ENCODE measurements at places on chromosomes 2 and 18.

DNA sequence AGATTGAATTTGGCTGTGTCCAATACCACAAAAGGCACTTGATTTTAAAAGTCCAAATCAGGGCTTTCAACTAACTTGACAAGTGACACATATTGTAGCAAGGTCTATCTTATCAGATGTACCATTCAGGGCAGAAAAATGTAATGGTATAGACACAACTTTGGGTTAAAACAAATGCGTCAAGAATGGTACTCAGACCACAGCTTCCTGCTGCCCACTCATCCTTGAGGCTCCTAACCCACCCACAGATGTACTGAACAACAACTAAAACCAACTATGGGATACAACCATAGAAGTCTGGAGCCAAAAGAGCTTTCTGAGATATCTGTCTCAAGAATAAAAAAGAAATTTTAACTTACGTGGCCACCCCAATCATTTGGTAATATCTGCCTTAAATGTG lies 105.2 kb downstream of the RBM43 start:
- DNase-seq: no peak

GRCh38 chr2:41941831-41942230 lies 106.0 kb upstream of the PKDCC start:
- DNase-seq: no peak

GRCh38 chr2:177852389-177852788 lies 220.2 kb downstream of the PDE11A start:
- DNase-seq: no peak

GRCh38 chr2:187167491-187167890 lies 280.6 kb downstream of the CALCRL start:
- no peak for DNase-seq

DNA sequence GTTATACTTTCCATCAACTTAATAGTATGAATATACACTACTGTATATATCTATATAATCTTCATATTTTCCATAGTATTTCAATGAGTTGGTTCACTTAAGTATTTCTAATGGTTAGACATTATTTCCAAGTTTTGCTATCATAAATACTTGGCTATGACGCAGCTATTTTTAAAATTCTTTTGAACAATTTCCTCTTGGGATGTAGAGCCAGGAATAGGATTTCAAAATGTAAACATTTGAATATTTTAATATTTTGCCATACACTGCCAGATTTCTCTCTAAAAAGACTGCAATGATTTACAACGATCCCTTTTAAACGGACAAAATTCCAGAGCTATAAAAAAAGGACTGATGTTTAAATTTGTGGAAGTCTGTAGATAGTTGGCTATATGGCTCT lies 95.6 kb downstream of the NUP35 start:
- DNase-seq: no peak

DNA sequence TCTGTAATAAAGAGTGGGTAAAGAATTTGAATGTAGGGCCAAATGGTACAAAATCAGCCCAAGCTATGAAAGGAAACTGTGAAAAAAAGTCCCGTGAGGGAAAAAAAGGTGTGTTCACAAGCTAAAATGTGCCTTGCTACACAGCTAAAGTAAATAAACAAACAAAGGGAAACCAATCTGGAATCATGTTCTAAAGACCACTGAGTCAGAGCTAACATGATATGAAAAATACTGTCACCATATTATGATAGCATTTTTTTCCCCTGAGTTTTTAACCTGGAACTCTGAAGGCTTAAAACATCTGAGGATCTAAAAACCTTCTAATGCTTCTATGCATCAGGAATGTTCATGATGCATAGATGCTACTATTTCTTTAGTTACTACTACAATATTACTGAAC lies 58.8 kb downstream of the SCN1A start:
- no peak for DNase-seq

- no peak for DNase-seq
Observed at GRCh38 chr18:361941-362310, 94.1 kb upstream of the THOC1 start.

DNA sequence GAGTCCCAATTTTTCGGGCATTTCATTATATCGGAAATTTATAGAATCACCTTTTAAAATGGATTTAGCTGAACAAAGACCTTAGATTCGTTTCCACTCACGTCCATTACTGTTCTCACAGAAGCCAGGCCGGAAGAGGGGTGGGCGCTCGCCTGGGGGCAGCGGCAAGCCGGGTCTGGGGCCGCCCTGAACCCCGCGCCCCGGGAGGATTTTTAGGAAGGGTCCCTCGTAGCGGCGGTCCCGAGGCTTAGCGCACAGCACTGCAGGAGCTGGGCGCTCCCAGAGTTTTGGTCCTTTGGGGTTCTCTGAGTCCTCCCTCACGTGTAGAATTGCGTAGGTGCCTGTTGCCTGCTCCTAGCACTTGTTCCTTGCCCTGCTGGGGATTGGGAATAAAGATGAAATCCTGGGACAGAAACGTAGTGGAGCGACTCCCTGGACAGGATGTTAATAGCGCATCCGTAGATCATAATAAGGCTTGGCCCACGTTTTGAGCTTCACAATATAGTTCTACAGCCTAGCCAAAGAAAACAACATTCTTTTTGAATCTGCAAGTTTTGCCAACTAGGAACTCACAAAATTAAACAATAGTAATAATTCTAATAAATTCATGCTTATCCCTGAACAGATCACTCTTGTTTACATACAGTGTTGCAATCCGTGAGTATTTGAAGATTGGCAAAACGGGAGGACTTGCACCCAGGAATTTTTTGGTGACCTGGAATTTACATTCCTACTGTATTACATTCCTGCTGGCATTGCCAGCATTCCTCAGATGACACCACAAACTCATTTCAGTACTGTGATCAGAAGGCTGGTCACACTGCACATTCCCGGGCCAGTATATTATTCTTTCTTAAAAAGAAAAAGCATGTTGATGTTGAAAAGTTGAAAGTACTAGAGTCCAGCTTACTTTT lies 875 bp downstream of the C18orf63 start:
- DNase-seq: no peak

GRCh38 chr2:155830817-155831579 lies 501.5 kb downstream of the NR4A2 start:
- DNase-seq: no peak

- DNase-seq: no peak
Observed at GRCh38 chr2:56314796-56315195, 131.0 kb downstream of the CCDC85A start.

GRCh38 chr2:222261504-222261903 lies 37.3 kb downstream of the PAX3 start:
- no peak for DNase-seq

DNA sequence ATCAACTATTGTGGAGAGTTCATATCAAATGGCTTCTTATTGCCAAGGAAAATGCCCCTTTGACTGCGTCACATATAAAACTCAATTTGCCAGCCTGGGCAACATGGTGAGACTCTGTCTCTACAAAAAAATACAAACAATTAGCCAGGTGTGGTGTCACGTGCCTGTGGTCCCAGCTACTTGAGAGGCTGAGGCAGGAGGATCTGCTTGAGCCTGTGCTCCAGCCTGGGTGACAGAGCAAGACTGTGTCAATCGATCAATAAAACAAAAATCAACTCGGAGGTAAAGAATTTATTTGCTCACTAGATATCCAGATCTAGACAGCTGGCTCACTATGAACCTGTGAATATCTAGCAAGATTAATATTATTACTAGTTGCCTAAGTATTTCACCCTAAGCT lies 1.7 kb upstream of the ZCCHC2 start:
- DNase-seq: no peak

GRCh38 chr2:38751596-38752410 lies 642 bp upstream of the SRSF7 start:
- DNase-seq: no peak

- DNase-seq: no peak
Observed at GRCh38 chr18:60502591-60502990, 130.0 kb upstream of the MC4R start.

GRCh38 chr2:228777855-228778355 lies 493.2 kb downstream of the PID1 start:
- DNase-seq: no peak

DNA sequence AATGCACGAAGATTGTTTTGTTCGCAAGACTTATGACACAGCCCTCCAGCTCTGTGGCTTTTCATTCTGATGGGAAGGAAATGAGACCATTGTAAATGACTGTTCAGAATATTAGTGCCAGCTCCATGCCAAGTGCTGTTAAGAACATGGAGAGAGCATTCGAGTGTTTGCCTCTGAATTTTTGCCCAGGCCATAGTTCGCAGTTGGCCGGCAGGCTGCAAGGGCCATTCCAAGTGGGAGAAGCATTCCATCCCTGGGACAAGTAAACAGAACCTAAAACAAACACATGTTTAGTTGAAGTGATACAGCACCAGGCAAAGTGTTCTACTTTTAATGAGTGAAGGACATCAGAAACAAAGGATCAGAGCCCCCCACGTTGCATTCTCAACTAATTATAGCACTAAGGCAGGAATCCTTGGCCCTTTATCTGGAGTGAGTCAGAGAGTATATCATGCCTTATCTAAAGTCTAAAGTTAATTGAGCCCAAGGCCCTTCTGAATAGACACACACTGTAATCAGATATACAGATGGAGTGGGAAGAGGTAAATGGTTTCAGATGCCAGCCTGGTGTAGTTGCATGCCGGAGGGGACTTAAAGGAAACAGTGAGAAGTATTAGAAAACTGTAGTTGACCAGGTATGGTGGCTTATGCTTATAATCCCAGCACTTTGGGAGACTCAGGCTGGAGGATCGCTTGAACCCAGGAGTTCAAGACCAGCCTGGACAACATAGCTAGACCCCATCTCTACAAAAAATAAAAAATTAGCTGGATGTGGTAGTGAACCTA lies 53.3 kb downstream of the NEDD4L start:
- no peak for DNase-seq

GRCh38 chr2:64203858-64204632 lies 59.8 kb upstream of the PELI1 start:
- no peak for DNase-seq

- DNase-seq: no peak
Observed at GRCh38 chr18:50944245-50944932, 23.5 kb upstream of the ELAC1 start.

DNA sequence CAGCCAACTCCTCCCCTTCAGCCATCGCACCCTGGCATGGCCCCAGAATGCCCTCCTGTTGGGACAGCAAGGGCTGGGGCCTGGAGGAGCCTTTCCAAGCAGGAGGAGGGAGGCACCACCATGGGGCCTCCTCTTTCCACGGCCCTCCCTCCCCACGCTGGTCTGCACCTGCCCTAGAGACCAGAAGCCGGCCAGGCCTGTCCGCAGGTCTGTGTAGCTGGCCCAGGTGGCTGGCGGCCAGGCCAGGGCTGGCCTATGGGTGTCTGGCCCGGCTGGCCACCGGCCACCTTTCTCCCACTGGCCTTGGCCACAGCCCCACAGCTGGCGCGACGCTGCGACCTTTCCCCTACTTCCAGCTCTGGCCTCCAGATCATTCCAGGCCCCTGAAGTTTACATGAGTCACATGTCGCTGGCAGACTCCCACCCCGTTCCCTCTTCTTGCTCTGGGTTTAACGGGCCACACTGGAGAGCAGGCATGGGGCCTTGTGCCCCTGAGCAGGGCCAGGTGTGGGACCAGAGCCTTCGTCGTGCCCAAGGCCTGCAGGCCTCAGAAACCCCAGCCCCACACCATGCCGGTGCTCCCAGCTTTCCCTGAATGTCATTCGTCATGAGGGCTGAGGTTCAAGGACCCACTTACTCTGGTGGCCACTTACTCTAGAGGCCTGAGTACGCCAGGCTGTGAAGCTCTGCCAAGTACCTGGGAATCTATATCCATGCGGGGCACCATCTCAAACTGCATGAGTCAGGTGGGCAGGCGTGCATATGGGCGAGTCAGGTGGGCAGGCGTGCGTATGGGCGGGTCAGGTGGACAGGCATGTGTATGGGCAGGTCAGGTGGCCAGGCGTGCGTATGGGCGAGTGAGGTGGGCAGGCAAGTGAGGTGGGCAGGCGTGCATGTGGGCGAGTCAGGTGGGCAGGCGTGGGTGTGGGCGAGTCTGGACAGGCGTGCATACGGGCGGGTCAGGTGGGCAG lies 33.3 kb upstream of the KLF11 start:
- DNase-seq: no peak

DNA sequence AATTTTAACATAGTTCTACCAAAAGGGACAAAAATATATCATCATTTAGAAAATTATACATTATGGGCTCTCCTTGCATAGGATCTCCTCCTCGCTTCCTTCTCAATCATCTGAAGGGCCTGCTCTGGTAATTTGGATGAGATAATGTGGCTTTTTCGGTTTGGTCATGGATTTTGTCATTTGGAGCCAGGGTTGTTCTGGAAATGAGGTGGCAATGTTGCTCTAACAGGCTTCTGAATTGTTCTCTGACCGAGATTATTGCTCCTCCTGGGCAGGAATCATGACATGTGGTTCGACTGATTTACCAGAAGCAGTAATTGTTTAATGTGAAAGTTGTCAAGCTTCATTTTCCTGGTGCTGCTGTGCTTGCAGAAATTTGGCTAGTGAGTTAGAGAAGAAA lies 194.7 kb upstream of the ERBB4 start:
- DNase-seq: no peak

DNA sequence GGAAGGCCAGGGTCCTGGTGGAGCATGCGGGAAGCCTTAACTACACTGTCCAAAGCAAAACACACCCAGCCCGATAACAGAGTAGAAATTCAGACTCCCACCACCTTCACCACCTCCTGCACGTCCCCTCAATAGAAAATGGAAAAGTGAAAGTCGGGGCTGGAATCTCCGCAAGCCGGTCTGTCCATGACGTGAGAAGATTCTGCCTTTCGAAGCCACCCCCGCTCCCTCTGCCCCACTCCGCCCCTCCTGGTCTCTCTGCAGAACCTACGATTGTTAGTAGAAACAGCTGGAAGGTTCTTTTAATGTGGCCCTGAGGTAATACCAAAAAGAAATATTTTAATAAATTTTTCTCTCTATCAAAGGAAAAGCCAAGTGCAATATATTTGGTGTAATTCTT lies 116.4 kb downstream of the GBX2 start:
- DNase-seq: no peak

GRCh38 chr18:60870261-60871153 lies 462.7 kb upstream of the CDH20 start:
- no peak for DNase-seq

DNA sequence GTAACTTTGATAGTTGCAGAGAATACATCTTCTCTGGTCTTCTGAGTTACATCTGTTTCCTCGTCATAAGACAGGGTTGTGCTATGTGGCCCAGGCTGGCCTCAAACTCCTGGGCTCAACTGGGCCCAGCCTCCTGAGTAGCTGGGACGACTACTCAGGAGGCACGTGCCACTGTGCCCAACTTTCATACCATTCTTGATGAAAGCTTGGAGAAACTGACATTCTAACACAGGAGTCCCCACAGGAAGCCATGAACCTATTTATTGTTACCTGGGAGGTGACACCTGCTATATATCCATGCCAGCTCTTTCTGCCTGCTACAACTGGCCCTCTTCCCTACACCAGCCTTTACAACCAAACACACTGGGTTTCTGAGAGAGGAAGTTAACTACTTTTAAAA lies 19.1 kb downstream of the EIF2AK3 start:
- DNase-seq: no peak

- no peak for DNase-seq
Observed at GRCh38 chr2:66661253-66662173, 226.6 kb downstream of the MEIS1 start.

GRCh38 chr2:236538242-236538641 lies 31.4 kb upstream of the ACKR3 start:
- DNase-seq: no peak
